Caki2 (cell line): ENCODE measurements at places on chromosomes 13 and 19.

GRCh38 chr19:33233056-33233873 lies 7.6 kb upstream of the SLC7A10 start:
- DNase-seq = no peak

DNA sequence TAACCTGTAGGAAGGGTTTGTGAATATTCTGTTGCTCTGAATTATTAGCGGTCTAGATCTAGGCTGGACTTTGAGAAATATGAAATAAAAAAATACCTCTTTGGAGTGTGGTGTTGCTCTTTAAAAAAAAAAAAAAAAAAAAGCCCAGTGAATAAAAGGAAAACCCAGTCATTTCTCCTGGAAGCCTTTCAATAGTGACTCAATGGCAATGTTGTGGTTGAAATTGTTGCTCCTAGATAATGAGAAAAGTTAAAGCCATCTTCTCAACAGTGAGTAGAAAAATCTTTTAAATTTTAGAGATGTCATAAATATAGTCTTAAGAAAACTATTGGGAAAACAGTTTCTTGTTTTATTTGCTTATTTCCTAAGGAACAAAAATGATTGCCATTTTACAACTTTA lies 135.3 kb downstream of the RFC3 start:
- DNase-seq = no peak

- DNase-seq = no peak
Measured at GRCh38 chr13:99322297-99323103, 15.3 kb upstream of the GPR183 start.

GRCh38 chr13:76223999-76224398 lies 587.9 kb downstream of the LMO7 start:
- DNase-seq = no peak

- DNase-seq = no peak
Measured at GRCh38 chr13:40228496-40228895, 437.9 kb downstream of the FOXO1 start.

GRCh38 chr19:43372462-43372861 lies 19.0 kb downstream of the CD177 start:
- DNase-seq = no peak

- no peak for DNase-seq
Measured at GRCh38 chr13:82993417-82993816, 888.9 kb downstream of the SLITRK1 start.

DNA sequence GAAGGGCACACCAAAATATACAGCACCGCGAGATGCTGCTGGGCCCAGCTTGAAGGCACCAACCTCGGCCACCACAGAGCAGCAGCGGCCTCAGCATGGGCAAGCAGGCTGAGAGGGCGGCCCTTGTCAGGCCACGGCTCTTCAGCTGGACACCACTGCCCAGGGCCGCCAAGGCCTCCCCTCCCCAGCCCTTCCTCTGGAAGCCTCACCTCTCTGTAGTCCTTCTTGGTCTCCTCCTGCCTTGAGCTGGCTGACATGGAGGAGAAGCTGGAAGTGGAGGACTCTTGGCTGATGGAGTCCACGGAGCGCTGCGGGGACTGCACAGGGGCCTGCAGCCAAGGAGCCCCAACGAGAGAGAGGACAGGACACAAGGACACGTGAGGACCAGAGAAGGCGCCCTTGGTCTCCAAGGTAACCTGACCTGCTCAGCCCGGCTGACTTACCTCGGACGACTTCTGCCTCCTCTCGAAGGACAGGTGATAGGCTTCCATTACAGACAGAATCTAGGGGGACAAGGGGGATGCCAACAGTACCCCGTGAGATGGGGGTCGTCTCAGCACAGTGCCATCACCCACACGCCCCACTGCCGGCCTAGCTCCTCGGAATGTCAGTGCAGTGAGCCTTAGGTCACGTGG lies 38.2 kb downstream of the PDCD5 start:
- DNase-seq = no peak

DNA sequence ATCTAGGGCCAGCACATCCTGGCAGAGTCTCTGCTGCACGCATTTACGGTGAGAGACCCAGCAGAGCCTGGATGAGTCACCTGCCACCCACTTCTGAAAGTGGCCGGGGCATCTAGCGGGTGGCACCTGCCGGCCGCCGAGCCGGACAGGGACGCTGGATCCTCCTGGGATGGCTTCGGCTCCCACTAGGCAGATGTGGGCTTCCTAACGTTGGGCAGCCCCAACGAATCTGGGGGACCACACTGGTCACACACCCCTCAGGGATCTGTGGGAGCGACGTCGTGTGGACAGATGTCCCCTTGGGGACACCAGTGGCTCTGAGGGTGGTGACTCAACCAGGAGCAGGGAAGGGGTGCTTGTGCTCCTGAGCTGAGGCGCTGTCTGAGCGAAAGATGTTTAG lies 32.2 kb downstream of the TMEM255B start:
- no peak for DNase-seq

DNA sequence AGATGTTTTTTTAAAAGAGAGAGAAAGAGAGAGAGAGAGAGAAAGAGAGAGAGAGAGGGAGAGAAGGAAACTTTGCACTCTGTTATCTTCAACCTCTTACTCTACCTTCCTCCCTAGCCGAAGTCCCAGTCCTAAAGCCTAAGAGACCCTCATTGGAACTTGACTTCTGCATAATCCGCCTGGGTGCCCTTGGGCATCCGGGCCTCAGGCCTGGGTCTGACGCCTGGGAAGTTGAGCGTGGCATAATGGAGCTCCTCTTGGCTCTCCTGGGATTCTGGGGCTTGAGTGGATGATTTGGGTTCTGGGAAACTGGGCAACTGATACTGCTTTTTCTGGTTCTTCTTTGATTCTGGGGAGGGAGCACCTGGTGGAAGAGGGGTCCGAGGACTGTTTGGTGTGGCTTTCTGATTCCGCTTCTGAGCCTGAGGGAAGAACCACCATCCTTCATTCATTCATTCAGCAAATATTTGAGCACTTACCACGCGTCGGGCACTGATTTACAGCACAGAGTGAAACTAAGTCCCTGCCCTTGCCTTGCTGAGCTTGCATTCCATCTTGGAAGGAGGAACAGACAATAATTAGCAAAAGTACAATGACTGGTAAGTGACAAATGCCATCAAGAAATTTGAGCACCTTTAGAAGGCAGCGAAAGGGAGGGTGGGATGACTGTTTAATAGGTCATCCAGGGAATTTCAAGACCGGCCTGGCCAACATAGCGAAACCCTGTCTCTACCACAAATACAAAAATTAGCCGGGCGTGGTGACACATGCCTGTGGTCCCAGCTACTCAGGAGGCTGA lies 6.3 kb downstream of the SIGLEC10 start:
- DNase-seq = no peak

DNA sequence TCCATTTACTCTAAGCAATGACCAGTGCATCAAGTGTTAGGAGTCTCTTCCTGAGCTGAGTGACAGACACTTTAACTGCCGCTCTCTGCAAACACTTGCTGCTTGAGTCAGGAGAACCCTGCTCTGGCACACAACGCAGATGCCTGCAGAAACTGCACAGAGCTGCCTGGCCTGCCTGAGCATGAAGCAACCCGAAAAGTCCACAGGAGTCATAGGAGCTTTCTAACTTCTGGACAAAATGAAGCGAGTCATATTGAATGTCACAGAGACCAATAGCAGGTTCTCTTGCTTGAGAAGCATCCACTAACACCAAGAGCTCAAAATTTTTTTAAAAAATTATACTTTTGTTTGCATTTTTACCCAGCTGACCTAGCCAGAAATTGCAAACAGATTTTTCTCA lies 232.4 kb downstream of the LHFPL6 start:
- no peak for DNase-seq

- DNase-seq = no peak
Measured at GRCh38 chr19:49287141-49287770, 37.7 kb downstream of the SLC6A16 start.

DNA sequence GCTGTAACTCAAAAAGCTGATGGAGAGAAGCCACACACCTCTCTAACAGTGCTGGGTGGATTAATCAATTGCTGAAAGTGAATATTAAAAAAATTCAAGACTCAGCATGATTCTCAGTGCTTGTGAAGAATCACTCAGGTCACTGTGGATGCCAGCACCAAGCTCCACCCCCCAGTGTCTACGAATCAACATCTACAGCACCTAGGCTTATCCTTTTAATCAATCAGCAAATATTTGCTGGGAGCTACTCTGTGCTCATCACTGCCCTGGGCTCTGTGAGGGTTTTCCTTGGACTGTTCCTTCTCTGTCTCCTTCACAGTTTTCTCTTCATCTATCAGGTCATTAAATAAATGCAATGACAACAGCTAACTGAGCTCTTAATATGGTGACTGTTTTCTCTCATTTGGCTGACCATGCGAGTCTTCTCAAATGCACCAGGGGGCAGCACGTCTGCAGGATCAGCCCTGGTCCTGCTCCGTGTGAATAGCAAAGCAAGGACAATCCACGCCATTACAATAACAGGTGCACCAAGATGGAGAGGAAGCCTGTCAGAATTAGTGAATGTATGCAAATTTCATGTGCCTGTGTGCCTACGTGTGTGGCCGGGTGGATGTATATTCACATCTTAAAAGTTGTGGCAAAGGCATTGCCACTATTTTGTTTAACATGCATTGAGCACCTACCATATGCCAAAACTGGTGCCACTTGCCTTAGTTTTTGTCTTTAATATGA lies 14.6 kb upstream of the C13orf42 start:
- DNase-seq = peak; percentile 10

- DNase-seq = no peak
Measured at GRCh38 chr13:81199956-81200355, 859.0 kb upstream of the SPRY2 start.

DNA sequence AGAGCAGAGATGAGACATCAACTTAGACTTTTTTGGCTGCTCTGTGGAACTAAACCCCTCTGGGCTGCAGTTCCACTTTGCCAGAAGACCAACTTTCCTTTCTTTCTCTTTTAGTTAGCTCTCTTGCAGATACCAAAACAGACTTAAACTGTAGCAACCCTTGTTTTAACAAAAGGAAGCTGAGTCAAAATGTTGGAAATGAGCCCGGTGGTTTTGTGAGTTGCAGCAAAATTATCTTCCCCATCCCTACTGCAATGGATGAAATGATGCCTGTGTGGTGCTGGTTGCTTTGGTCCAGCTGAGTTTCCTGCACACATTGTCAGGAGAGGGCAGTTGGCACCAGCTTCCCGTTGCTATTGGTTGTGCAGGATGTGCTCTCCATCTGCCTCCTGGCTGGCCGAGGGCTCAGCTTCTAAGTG lies 115.3 kb downstream of the LRCH1 start:
- no peak for DNase-seq

- DNase-seq = peak; percentile 25
Measured at GRCh38 chr13:27919934-27920676, at the start of gene PDX1. PDX1 (plus strand) TSS chr13:27920000; CDS start chr13:27920139, 139 bp downstream.

DNA sequence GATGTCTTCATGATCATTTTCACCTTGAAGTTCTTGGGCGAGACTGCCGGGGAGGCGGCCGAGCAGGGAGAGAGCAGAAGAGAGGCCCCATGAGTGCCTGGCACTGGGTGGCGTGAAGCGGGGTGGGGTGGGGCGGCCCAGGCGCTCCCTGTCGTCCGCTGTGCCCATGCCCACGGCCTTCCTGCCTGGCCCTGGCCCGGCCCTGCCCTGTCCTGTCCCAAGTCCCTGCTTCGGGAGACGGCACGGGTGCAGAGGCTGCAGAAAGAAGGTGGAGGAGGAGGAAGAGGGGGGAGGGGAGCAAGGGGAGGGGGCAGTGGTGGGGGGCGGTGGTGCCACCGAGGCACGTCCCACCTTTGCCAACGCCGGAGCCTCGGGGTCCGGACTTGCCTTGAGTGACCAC lies 118.4 kb downstream of the PTPRS start:
- no peak for DNase-seq

DNA sequence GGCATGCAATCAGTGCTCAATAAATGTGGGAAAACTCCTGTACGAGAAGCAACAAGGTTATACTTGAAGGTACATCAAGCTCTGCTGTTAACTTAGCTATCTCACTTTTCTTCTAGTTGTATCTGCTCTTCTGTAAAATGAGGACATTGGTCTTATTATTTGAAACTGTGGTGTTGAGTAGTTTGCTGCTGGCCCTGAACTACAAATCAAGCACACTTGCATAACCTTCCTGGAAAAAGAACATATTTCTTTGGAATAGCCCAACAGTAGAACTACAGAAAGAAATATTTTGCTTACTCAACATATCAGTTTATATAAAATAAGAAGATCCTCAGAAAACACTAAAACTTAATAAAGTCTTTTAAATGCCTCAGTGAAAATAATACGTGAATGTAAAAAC lies 203.0 kb downstream of the KCTD12 start:
- DNase-seq = no peak

GRCh38 chr19:37221136-37221535 lies 3.1 kb downstream of the ZNF383 start:
- DNase-seq = no peak

- no peak for DNase-seq
Measured at GRCh38 chr13:41643507-41643906, 186.2 kb downstream of the RGCC start.

GRCh38 chr13:41344358-41344757 lies 33.3 kb downstream of the NAA16 start:
- DNase-seq = no peak
